Right ventricle myocardium inferior (tissue), 1 donor: ENCODE measurements at places on chromosomes 1 and 21. TPM values are rescaled to one million over a fixed set of nuclear protein-coding genes. Genes with fewer than 3 reads are reported as not detected.

DNA sequence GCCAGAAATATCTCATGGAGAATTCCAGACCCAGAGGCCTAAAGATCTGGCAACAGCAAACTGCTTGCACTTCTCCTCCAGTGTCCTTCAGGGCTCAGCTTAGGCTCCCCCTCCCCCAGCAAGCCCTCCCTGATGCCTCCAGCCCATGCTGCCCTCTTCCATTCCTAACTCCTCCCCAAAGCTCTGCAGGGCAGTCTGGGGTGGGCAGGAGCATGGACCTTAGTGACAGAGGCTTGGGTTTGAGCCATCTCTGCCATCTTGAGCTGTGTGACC, 436.8 kb downstream of the PTPRU start:
- no peak for DNase-seq

DNA sequence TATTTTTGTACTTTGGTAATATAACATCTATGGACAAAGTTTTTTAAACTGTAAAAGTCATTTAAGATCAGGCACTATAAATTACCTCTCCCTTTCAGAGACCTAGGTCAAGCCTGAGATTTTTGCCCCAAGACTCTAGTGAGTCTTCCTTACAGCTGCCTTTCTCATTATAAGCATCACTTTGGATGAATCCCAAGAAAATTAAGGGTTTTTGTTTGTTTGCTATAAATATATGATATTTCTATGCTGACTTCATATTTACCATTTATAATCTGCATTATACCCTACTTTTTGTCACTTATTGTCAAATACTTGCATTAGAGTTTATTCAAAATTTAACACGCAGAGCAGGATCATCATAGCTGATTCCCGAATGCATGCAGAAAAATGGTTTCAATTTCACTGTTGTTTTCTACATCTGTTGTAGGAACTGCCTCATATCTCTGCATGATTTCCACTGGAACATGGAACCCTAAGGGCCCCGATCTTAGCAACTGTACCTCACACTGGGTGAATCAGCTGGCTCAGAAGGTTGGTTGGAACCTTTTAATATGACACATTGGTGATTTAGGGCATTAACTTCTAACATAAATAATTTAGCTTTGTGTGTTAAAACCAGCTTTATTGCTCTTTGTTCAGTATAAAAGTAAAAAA, 150.0 kb downstream of the ADGRL2 start:
- no peak for DNase-seq

DNA sequence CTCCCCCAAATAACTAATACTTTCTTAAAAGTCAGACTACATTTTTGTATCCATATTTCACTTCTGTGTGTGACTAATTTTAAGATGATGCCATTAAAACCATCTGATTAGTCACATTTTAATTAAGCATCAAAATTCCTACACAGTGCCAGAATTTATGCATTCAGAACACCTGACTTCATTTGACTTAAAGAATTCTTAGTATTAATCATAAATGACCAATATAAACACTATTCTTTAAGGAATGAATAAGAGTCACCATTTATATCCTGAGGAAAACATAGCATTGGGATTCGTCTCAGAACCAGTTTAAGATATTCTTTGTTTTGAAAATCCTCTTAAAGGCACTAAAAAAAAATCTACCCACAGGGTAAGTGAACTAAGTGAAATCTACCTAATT, 37.0 kb downstream of the TM2D1 start:
- DNase-seq: no peak

DNA sequence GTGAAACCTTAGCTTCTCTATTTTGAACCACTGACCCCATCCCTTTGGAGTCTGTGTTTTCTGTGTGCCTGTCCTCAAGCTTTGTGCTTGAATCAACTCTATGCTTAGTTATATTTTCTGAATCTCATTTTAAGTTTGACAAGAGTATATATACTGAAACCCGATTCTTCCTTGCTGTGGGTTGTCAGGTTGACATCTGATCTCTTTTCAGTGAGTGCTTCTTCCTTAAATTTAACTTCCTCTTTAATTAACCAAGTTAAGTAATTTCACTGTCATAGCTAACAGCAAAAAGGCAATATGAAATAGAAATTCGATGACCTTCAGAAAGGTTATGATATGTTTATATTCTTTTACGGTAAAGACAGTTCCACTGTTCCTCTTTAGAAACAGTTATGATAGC, 69.4 kb downstream of the C1orf21 start:
- no peak for DNase-seq

GRCh38 chr1:24070821-24071393, 41.0 kb downstream of the MYOM3 start:
- peak; percentile 72 for DNase-seq

GRCh38 chr1:101613546-101613945, 376.7 kb downstream of the S1PR1 start:
- DNase-seq: no peak

GRCh38 chr1:21294266-21294989, 4.2 kb upstream of the ECE1 start:
- peak; percentile 79 for DNase-seq

- DNase-seq: no peak
These were observed 263.8 kb downstream of the PTPRC start for GRCh38 chr1:198902655-198903054.

DNA sequence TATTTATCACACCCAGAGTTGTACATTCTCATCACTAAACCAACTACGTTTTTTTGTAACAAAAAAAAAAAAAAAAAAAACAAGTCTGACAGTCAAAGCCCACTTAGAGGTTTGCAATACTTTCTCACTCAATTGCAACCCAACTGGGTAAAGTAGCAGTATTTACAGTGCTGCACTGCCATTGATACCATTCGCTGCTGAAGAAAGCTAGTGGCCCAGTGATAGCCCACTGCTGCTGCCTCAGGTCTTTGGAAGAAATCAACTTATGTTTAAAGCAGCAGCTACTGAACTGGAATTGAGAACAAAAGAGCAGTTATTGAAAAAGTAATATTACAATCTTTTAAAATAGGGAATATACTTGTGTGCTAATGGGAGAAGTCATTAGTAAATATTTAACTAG, 2.7 kb downstream of the HNRNPU start:
- DNase-seq: no peak

- DNase-seq: no peak
These were observed 97.1 kb downstream of the ADAMTS1 start for GRCh38 chr21:26748066-26748465.

DNA sequence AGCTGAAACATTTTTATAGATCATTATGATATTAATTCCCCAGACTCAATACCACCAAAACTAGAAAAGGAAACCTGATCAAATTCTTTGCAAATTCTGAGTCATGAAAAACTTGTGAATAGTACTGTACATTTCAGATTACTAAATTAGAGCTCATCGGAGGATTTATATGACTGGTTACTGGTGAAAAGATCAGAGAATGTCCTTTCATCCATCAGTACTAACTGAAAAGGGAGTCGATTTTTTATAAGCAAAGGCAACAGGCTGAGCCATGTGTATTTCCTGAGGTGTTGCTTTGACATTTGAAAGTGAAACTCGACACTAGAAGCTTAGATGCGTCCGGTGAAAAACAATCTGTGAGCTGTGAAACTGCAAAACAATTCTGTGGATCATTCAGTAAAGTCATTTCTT, 155.7 kb downstream of the TNFSF18 start:
- no peak for DNase-seq

DNA sequence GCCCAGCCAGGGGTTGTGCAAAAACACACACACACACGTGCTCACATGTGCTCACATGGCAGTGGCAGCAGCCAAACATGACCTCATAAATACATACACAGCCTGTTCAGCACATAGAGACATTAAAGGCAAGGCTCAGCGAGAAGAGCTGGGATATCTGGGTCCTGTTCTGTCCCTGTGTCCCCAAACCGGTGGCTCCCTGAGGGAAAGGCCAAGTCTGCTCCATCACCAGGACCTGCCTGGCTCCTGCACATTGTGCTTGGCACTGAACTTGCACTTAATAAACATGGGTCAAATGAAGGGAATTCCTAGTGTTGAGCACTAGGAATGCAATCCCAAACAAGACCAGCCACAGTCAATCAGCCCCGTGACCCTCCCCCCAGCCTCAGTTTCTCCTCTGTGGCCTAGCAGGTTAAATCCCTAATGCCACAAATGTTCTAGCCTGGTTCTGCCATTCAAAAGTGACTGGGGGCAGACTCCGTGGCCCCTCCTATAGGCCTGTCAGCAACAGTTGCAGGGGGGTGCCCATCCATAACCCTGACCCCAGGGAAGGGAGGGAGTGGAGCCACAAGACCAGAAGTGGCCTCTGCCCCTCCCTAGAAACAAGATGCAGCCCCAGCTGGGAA, 160.9 kb upstream of the VAMP3 start:
- no peak for DNase-seq

GRCh38 chr1:23341931-23342692, 2.0 kb downstream of the HNRNPR start:
- DNase-seq: no peak

GRCh38 chr1:2471587-2472001, 4.5 kb upstream of the PLCH2 start:
- no peak for DNase-seq

GRCh38 chr1:213136190-213136917, 85.3 kb downstream of the RPS6KC1 start:
- no peak for DNase-seq

- no peak for DNase-seq
These were observed 154.4 kb downstream of the ZSCAN20 start for GRCh38 chr1:33626801-33627200.

GRCh38 chr1:46098027-46098712, 34.3 kb downstream of the PIK3R3 start:
- no peak for DNase-seq

DNA sequence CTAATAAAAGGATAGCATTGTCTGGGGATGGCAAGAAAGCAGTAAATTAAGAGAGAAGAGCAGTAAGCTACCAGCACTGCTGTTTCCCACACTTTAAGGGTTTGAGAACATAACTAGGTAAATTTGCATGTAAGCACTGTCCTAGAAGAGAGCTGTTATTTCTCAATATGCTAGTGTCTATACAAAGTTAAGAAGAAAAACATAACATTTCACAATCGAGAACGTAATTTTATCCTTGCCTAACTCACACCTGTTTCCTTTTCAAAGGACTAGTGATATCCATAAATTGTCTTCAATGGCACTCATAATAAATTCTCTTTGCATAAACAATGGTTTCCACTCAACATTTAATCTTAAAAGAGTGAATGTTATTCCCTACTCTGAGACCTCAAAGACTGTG, 576.0 kb downstream of the PTBP2 start:
- DNase-seq: no peak

DNA sequence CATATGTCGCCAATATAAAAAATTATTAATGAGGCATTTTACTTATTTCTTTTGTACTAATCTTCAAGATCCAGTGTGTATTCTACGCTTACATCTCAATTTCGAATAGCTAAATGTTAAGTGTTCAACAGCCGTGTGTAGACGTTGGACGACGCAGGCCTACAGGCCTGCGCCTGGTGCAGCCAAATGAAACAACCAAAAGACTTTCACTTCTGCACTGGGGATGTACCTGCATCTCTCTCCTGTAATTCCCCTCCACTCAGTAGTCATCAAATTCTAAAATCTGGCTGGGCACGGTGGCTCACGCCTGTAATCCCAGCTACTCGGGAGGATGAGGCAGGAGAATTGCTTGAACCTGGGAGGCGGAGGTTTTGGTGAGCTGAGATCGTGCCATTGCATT, 76.8 kb upstream of the HNRNPU start:
- DNase-seq: no peak

DNA sequence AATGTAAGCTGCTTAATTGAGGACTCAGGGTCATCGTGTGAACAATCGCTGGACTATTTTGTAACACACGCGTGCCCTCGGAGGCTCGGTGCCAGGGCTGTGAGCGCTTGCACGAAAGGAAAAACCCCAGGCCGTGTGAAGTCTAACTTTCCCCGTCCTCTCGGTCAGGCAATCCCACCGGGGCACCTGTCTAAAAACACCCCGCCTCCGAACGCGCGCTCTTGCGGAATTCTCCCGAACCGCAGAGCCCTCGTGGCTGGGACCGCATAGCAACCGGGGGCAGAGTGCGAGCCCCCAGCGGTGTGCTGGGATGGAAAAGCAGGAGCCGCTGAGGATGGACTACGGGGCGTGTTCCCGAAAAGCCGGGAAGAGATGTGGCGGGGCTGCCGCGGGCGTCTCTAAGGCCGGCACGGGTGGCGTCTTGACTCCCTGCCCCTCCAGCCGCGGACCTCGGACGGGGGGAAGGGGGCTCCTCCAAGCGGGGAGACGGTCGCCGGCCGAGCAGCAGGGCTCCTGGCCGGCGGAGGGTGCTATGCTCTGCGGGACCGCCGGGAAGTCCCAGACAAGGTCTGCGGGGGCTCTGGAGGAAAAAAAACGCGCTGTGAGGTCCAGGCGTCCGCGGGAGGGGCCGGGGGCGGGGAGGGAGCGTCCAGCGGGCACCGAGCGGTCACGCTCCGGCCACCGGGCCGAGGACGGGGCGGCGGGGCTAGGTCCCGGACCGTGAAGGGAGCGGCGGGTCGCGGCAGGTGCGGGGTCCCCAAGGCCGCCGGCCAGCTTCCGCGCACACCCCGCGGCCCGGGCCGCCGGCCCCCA, 936 bp downstream of the ZBTB21 start:
- DNase-seq: no peak

DNA sequence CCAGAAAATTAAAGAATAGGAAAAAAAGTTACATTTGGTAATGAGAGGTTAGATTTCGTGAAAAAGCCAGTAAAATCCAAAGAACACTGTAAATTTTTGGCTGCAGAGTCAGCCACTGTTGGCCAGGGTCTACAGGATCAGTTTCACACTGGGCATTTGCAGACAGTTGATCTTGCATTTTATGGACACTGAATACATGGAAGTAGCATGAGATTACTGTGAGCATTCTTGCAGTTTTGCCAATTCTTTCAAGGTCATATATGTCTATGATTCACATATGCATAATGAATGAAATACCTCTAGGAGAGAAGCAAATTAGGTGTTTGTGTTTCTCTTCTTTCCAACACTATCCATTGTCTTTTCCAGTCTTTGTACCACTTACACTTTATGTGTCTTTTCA, 200.8 kb upstream of the DPYD start:
- DNase-seq: no peak

GRCh38 chr21:31470896-31471694, 127.0 kb upstream of the TIAM1 start:
- DNase-seq: no peak

- no peak for DNase-seq
These were observed 100.8 kb upstream of the IFFO2 start for GRCh38 chr1:19057182-19057779.

- DNase-seq: no peak
These were observed 26.9 kb downstream of the SORT1 start for GRCh38 chr1:109370712-109371340.

The PLA2G2A gene
- 332 TPM for total RNA-seq

The OLIG2 gene
- total RNA-seq: not detected

The EVA1B gene
- total RNA-seq: 10.9 TPM

The PCP4L1 gene
- total RNA-seq: 0.60 TPM

The PIGR gene
- total RNA-seq: not detected

The UQCRHL gene
- 6.2 TPM for total RNA-seq

The TMEM200B gene
- total RNA-seq: 2.1 TPM

The TCHHL1 gene
- total RNA-seq: not detected

The BRDT gene
- not detected for total RNA-seq

The MAB21L3 gene
- total RNA-seq: 0.27 TPM
